ENCODE measurements at places on chromosomes 7 and 10. TPM values are rescaled to one million over a fixed set of nuclear protein-coding genes. Genes with fewer than 3 reads are reported as not detected.

The C1QL3 gene
- not detected for total RNA-seq

The ANKRD26 gene
- 2.8 TPM for total RNA-seq

The CYP3A5 gene
- total RNA-seq = 1.1 TPM

The HYAL4 gene
- total RNA-seq = not detected
